ENCODE measurements at places on chromosomes 16 and 17.
A peak's percentile ranks its signal among the peaks of the same experiment; 100 is the strongest.

DNA sequence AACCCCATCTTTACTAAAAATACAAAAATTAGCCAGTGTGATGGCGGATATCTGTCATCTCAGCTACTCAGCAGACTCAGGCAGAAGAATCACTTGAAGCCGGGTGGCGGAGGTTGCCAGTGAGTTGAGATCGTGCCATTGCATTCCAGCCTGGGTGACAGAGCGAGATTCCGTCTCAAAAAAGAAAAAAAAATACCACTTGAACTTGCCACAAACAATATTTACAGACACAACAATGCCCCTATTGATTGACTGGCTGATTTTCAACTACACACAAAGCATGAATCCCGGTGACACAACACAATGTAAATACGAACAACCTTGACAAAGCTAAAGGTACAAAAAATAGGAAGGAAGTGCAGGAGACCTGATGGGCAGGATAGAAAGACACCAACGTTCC lies 49.3 kb downstream of the NXN start:
- DNase-seq: no peak

GRCh38 chr16:87227296-87227951 lies 89.8 kb downstream of the C16orf95 start:
- no peak for DNase-seq

DNA sequence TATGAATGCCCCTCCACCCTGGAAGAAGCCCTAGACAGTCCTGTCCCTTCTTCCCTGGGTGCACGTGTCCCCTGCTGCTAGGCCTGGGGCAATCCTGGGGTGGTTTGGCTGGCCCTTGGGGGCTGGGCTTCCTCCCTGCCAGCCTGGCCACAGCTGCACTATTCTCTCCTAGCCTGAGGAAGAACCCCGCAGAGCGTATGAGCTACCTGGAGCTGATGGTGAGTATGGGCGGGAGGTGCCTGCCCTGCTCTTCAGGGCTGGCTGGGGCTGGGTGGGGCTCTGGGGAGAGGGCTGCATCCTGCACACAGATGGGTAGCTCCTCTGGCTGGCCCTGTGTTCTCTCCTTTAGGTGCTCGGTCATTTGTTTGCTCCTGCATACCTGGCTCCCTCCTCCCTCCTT lies 28.8 kb downstream of the MAP2K3 start:
- no peak for DNase-seq

DNA sequence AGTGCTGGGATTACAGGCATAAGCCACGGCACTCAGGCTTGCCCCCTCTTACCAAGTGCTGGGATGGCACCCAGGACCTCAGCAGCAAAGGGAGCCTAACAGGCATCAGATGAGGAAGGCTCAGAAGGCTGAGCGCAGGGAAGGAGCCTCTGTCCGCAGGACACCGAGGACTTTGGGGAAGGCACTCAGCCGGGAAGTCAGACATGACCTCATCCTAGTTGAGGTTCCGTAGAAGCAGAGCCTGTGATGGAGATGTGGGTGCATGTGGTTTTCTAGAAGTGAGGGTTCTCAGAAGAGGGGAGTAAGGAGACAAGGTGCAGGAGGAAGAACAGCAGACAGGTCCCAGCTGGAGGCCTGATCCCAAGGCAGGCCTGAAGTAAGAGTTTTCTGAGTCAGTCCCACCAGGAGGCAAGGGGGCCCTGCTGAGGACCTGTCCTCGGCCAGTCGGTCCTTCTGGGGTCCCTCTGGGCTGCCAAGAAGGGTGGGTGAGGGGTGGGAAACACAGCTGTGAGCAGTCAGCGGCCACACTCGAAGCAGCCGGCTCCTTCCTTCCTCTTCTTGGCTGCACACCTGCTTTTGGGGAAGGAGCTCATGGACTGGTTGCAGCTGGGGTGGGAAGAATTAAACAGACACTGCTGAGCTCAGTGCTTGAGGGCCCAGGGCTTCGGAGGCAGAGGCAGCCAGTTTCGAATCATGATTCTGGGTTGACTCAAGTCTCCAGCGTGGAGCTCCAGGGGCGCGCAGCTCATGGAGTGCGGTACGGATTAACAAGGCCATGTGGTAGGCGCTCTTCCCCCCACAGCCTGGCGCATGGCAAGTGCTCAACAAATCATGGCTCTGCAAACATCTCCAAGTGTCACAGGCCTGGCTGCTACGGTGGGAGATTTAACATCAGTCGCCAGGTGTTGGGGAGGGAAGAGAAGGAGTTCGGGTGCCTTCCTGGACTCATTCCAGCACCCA lies 38.9 kb upstream of the SNN start:
- DNase-seq: no peak

GRCh38 chr17:33290253-33290652 lies 2.8 kb downstream of the ASIC2 start:
- DNase-seq: no peak

DNA sequence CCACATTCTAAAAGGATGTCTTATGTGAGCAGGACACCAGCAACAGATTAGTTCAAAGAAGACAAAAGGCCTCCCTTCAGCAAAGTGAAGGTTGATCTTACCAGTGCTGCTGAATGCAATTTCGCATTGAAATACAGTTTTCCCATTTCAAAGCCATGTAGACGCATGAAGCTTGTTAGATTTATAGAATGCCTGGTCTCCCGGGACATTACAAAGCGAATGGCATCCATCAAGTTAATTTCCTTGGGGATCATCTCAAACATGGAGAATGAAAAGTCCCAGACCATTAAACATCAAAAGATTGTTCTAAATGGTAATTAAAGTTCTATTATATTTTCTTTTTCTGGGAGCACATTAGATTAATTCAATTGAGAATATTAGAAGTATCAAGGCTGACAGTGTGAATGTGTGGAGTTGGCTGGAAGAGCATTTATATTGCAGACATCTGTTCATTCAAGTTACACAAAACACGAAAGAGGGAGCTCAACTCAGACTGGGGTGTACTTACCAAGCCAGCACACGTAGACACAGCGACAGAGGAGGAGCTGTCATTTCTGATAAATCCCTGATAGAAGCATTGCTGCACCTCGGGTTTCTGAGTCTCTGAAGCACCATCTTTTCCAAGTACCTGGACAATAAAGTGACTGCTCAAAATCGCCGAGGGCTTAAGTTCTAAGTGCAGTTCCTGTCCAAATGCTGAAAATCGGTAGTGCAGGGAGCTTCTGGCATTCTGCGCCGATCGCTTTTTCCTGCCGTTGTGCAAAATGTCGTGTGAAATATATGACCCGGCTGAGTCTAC lies 3.8 kb downstream of the ADAMTS18 start:
- DNase-seq: no peak

GRCh38 chr16:89184933-89185794 lies 13.6 kb downstream of the CDH15 start:
- DNase-seq: no peak

DNA sequence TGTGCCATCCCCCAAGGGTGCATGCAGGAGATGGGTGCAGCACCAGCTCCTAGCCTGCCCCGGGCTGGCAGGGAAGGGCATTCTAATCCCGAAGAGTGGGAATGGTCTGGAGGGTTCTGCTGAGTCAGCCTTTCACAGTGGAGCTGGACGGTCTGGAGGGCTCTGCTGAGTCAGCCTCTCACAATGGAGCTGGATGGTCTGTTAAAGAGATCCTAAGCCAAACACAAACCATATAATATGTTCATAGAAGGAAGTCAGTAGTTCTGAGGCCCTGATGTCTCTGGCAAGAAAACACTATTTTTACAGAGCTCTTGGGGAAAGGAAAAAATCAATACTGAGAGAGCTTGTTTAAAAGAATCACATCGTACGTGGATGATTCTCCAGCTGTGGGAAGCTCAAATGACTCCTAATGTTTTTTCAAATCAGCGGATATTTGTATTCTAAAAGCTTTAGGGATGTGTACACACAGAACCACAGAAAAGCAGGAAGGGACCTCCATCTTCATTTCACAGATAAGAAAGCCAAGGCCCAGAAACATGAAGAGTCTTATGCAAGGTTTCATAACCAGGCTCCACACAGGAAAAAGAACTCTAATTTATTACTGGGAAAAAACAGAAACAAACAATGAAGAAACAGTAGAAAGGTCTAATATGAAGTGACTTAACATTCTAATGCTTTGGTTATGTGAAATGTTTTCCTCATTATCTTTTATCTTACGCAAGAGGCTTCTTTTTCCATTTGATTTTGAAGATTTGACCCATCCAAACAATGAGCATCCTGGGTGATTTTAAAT lies 176.3 kb downstream of the VPS53 start:
- no peak for DNase-seq

- DNase-seq: no peak
These were observed 31.0 kb upstream of the CNEP1R1 start for GRCh38 chr16:49994006-49994405.

DNA sequence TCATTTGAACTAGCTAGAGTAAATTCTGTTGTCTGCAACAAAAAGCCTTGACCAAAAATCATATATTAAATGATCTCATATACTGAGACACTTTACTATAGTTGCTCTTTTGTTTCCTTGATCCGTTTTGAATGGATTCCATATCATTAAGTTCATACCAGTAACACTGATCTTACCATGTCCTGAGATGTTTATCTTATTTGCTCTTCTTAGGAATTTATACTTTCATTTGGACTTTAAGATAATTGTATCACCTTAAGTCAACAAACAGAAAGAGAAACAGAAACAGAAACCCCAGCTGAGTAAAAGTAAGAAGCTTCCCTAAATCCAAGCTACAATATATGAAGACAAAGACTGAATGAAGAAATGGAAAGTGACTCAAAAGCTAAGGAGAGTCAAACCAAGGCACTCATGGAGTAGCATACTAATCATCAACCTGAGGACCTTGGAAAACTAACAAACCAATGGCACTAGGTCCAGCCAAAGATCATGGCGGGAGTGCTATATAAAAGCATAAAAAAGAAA lies 106.5 kb upstream of the COX10 start:
- DNase-seq: no peak

DNA sequence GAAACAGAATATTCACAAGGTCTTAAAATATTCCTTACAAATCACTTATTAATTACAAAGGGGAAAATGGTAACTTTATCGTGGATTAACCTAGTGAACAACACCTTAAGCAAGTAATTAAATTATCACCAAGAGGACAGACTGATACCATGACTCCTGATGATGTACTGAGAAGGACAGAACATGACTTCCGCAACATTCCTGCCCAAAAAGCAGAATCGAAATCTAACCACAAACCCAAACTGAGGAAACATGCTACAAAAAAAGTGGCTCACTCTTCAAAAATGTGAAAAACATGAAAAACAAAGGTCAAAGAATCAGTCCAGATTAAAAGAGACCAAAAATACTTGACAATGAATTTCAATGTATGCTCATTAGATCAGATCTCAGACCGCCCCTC lies 151.5 kb downstream of the AATF start:
- no peak for DNase-seq

GRCh38 chr16:10266809-10267208 lies 84.6 kb upstream of the GRIN2A start:
- peak; percentile 15 for DNase-seq

All from activated CD4-positive, alpha-beta T cell treated with anti-CD3 and anti-CD28 coated beads for 24 hours (primary cell).